ENCODE measurements at places on chromosomes 2 and 18. TPM values are rescaled to one million over a fixed set of nuclear protein-coding genes. Genes with fewer than 3 reads are reported as not detected.

Gene ADAM17
- 58.5 TPM for total RNA-seq

Gene SP3
- total RNA-seq, result 89.2 TPM

Gene TMEM150A
- 11.1 TPM for total RNA-seq

Gene SAG
- not detected for total RNA-seq

Gene B4GALT6
- total RNA-seq, result 2.5 TPM

Gene LYG1
- 0.43 TPM for total RNA-seq

Gene MYO3B
- 0.18 TPM for total RNA-seq

Gene ZNF638
- total RNA-seq, result 98.2 TPM

Gene ANKRD30B
- under 0.01 TPM for total RNA-seq

Gene NFU1
- 46.7 TPM for total RNA-seq

Gene AQP12B
- not detected for total RNA-seq

Gene AQP12A
- total RNA-seq, result not detected

Gene SERPINB13
- not detected for total RNA-seq
